NCI-H1105 (cell line): ENCODE measurements at places on chromosomes 11 and 22.

DNA sequence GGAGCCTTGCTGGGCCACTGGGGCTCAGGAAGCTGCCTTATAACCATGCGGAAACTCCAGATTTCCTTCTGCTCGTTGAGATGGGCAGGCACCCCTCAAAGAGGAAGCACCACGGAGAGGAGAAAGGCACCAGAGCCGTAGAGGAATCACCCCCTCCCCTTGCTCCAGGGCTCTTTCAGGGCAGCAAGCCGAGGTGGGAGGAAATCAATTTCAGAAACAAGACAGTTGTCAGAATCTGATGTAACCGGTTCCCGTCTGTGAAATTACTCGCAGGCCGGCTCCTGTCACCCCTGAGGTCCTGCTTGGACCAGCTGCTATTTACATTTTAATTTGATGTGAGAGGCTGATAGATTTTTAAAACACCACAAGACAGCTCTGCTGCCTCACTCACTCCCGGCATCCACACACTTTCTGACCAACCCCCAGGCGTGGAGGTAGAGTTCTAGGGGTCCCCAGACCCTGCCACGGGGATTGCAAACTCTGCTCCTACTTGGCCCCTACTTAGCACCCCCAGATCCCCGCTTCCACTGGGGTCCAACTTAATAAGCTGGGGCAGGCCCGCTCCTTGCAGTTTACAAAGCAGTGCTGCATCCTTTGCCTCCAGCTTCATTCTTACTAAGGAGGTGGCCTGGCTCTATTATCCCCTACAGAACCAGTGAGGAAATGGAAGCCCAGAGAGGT is 162.5 kb downstream of the CEP164 start:
- no peak for DNase-seq

GRCh38 chr11:1773131-1773993 is 9.6 kb upstream of the CTSD start:
- DNase-seq = no peak

DNA sequence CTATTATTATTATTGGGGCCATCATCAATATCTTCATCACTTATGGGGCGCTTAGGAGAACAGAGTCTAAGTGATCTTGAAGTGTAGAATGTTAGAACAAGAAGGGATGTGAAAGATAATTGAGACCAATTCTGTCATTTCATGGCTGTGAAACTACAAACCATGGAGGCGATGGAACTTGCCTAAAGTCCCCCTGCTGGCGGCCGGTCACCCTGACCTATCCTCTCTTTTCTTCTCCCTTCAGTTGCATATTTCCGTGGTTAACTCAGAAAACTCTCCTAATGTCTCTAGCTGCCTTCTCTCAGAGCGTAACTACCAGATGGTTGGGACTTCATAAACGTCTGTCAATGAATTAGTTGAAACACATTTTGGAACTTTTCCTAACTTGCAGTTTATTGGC is 6.6 kb upstream of the OR4B1 start:
- no peak for DNase-seq

DNA sequence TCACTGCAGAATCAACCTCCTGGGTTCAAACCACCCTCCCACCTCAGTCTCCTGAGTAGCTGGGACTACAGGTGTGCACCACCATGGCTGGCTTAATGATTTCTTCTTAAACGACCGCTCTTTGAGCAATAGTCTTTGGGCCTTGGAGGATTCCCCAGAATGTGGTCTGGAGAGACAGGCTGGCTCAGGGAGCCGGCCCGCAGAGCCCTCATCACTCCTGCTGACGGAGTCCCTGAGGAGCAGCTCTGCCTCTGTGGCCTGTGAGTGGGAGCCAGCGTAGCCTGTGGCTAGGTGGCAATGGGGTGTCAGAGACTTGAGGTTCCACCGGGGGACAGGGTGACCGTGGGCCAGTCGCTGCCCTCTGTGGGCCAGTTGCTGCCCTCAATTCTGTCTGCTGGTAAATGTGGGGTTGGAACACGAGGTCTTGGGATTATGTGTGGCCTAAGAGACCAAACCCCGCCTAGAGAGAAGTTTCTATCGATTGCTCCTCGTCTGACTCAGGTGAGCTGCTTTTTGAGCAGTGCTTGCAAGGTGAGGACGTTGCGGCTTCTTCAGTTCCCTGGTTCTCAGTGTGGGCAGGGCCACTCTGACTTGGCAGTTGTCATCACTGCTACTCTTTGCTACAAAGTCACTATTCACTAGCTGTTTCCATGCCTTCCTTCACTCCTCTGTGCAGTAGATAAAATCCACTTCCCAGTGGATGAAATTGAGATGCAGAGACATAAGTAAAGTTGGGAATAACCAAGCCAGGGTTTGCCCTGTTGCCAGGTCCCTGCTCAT is 124.8 kb upstream of the NECTIN1 start:
- DNase-seq = no peak

DNA sequence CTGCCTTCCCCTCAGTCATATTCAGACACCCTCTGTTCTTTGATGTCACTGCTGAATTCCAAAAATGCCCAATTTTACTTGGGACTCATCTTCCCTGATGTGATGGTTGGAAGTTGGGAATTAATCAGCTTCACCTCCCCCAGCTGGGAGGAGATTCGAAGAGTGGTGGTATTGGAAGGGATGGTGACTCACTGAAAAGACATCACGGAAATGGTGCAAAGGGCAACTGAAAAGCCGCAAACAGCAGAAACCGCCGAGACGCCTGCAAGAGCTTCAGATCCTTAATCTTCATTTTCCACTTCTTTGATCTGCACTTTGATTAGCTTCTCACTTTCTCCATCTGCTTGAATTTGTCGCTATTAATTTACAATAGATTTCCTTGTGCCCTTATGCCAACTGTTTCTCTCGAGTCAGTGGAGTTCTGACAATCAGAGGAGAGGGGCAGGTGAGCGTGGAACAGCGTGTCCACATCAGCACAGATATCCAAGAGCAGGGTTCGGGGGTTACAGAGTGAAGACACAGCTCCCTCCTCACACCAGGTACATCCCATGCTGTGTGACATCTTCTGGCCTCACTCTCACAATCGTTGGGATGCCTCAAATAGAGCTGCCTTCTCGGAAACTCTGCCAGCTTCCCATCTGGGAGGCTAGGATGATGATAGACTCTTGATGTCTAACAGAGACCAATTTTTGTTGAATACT is 325.4 kb downstream of the BRD1 start:
- no peak for DNase-seq

DNA sequence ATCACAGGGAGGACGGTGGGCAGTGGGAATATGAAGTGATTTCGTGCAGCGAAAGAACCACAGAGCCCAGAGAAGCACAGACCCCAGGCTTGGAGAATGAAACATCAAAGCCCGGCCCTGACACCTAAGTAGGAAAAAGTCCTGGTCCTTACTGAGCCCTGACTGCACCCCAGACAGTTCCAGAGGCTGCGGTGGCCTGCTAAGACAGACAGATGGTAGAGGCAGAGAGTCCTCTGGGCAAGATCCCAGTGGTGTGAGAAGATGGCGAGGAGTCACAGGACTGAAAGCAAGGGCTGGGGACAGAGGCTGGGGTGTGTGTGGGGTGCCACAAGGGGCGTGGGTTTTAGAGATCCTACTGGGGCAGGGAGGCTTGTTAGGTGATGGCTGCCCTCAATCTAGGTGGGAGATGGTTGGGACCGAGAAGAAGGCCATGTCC is 3.7 kb downstream of the CBX6 start:
- no peak for DNase-seq

GRCh38 chr22:17120711-17121232 is 388 bp downstream of the TMEM121B start:
- DNase-seq = no peak

GRCh38 chr11:65213322-65214211 is 31.8 kb downstream of the CAPN1 start:
- DNase-seq = no peak

DNA sequence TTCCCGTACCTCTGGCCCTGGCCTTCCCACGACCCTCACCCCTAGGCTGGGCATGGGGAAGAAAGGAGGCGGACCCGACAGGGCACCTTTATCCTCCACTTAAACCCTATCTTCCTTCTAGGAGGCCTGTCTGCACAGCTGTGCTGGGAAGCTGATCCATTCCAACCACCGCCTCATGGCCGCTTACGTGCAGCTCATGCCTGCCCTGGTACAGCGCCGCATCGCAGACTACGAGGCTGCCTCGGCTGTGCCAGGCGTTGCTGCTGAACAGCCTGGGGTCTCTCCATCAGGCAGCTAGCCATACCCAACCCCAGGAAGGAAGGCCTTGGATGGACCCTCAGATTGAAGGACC is 599 bp downstream of the TIMM10B start:
- no peak for DNase-seq

GRCh38 chr11:118058311-118059245 is 18.3 kb upstream of the TMPRSS4 start:
- no peak for DNase-seq

- DNase-seq = no peak
These were observed 1099.2 kb downstream of the LRRC4C start for GRCh38 chr11:40360206-40360798.

- DNase-seq = no peak
These were observed 77.6 kb upstream of the SESN3 start for GRCh38 chr11:95308512-95309035.

GRCh38 chr11:114314096-114314495 is 17.9 kb downstream of the NNMT start:
- DNase-seq = no peak

- DNase-seq = no peak
These were observed 28.2 kb downstream of the LRRC32 start for GRCh38 chr11:76642341-76642740.

GRCh38 chr11:80009081-80009480 is 568.3 kb upstream of the TENM4 start:
- DNase-seq = no peak

DNA sequence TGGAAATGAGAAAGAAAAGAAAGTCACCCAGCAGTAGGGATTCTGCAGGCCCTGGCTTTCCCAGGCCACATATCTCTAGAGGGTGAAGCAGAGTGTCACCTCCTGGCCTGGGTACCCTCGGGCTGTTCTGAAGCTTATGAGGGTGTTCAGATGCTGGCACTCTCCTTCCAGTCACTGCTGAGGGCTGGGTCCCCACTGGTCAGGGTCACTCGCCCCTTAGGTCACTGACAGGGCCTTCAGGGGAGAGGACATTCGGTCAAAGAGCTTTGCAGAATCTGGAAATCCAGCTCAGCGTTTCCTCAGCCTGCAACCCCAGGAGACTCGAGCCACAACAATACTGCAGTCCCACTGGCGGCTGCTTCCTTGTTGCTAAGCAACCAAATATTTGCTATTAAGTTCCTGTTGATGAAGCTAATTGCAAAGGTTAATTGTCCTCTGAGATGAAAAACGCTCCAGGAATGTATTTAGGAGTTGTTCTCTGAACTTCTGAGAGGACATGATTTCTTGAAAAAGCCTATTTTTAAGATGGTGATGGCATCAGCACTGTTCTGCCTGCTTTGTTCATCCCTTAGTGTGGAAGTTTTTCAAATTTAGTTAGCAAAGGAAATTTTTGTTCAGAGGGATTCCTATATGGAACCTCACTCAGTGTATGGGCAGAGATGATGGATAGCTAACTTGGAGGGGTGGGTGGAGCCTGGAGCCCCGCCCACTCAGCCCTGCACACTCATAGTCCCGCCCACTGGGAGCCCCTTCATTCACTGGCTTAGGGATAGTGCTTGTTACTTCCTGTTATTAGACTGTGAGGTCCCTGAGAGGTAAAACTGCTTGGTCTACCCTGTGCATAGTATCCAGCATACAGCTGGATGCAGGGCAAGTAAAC is 109.2 kb downstream of the CSNK2A3 start:
- peak; percentile 54 for DNase-seq

- DNase-seq = no peak
These were observed 16.2 kb downstream of the CREB3L1 start for GRCh38 chr11:46293641-46294103.

GRCh38 chr22:45261407-45262088 is 20.9 kb upstream of the KIAA0930 start:
- DNase-seq = peak; percentile 14

GRCh38 chr11:24233041-24233440 is 263.8 kb upstream of the LUZP2 start:
- no peak for DNase-seq

GRCh38 chr11:95429376-95429907 is 198.4 kb upstream of the SESN3 start:
- DNase-seq = no peak

DNA sequence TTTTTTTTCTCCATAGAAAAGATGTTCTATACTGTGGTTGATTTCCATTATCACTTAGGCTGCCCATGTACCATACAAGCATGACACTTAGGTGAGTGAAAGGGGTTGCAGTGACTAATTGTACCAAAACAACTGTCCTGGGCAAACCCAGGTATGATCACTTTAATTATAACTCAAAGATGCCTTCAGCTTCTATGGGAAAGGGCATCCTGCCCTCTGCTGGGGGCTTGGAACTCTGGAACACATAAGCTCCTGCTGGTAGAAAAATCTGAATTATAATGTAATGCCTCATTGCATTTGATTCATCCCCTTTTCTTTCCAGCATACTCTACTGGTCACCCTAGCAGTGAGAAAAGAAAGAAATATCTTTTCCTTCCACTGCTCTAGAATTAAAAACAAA is 206.3 kb downstream of the DDX10 start:
- no peak for DNase-seq

DNA sequence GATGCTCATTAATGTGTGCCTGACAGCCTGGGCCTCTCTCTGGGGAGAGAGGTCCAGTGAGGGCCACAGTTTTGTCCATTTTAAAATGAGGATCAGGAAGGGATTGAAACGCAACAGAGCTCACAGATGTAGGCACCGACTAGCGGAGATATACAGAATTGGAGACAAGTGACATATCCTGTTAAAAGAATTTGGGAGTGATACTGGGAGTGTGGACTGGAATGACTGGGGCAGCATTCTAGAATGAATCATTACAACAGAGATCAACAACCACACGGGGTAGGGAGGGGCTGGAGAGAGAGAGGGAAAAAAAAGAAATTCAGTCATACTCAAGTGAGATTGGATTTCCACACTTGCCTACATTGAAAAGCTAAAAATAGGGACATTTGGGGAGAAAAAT is 2.5 kb upstream of the NCAM1 start:
- DNase-seq = no peak

DNA sequence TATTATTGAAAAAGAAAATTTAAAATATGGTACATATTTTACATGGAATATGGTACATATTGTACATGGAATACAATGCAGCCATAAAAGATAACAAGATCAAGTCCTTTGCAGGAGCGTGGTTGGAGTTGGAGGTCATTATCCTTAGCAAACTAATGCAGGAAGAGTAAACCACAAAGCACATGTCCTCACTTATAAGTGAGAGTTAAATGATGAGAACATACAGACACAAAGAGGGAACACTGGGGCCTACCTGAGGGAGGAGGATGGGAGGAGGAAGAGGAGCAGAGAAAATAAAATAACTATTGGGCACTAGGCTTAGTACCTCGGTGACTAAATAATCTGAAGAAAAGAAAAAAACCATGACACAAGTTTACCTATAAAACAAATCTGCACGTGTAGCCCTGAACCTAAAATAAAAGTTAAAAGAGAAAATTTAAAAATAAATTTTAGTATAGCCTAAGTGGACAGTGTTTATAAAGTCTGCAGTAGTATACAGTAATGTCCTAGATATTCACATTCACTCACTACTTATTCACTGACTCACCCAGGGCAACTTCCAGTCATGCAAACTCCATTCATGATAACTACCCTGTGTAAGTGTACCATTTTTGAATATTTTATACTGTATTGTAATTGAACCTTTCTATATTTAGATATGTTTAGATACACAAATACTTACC is 204.4 kb downstream of the FAM76B start:
- DNase-seq = no peak

GRCh38 chr11:124658986-124659385 is 14.6 kb downstream of the SIAE start:
- DNase-seq = no peak
